ENCODE measurements at places on chromosomes 12 and 14.

GRCh38 chr12:64004641-64005040, 160.1 kb downstream of the SRGAP1 start:
- DNase-seq: no peak

- no peak for DNase-seq
Observed at GRCh38 chr12:3995306-3995705, 122.1 kb upstream of the PARP11 start.

GRCh38 chr12:67980391-67980790, 8.9 kb upstream of the IFNG-AS1 start:
- DNase-seq: no peak

DNA sequence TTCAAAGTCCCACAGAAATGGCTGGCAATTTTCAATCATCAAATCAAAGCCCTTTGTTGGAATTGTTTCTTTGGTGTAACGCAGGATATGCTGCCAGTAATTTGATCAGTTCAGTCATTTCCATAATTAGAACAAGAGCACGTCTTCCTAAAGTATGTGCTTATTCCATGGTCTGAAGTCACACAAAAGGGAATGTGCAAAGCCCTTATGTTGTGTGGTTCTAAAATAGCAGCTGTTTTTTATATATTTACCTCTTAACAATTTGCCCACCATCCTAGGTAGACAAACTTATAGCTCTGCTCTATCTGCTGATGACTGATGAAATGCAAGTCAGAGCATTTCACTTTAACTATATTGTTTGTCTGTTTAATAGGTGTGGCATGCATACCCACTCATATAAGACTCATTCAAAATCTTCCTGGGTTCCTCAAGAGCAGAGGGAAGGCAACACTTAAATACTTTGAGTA, 176.1 kb upstream of the SLC38A2 start:
- DNase-seq: no peak

DNA sequence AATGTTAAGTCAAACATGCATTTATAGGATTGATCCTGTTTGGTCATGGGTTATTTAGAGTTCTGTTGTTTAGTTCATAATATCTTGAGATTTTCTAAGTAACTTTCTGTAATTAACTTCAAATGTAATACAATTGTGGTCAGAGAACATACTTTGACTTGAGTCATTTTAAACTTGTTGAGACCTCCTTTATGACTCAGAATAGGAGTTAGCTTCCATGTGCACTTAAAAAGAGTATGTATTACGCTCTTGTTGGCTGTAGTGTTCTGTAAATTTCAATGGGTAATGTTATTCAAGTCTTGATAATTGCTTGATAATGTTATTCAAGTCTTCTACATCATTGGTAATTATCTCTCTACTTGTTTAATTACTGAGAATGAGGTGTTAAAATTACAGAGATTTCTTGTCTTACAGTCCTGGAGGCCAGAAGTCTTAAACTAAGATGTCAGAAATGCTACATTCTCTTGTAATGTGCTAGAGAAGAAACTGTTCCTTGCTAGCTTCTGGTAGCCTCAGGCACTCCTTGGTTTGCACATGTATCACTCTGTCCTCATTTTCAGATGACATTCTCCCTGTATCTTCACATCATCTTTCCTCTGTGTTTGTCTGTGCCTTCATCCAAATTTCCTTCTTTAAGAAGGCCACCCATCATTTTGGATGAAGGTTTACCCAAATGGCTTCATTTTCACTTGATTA, 197.3 kb downstream of the TMTC3 start:
- DNase-seq: no peak

GRCh38 chr12:111443586-111443985, 37.9 kb downstream of the SH2B3 start:
- DNase-seq: no peak

All from CD4-positive, alpha-beta T cell treated with Interleukin-1 beta for 1 hour (primary cell).